AG08396 (cell line): ENCODE measurements at places on chromosomes 12 and 14.

DNA sequence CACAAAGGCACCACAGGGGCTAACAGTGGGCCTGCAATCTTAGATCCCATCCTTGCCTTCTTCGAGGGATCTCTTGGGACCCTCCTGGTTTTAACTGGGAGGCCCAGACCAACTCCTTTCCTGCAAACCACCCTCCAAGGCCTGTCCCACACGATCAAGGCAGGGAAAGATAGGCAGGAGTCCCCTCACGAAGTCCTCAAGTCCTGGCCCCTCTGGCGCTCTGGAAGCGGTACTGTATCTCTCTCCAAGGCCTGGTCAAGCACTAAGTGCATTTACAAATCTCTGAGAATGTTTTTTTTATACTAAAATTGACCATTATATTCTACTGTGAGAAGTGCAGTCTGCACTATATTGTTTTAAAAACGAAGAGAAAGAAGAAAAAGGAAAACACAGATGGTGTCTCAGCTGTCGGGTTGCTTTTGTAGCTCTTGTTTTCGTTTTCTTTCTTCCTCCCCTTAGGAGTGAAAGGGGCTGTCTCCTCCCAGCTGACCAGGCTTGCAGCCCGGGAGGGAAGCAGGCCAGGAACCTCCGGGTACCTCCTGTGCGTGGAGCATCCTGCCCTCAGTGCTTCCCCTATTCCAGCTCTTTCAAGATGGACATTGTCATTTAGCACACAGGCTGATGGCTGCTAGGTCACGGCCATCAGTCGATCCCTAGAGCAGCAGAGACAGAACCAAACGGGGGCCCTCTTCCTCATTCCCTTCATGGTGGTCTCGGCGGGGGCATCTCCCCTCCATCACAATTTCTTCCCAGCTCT, 56.7 kb downstream of the FAM222A start:
- DNase-seq: no peak

DNA sequence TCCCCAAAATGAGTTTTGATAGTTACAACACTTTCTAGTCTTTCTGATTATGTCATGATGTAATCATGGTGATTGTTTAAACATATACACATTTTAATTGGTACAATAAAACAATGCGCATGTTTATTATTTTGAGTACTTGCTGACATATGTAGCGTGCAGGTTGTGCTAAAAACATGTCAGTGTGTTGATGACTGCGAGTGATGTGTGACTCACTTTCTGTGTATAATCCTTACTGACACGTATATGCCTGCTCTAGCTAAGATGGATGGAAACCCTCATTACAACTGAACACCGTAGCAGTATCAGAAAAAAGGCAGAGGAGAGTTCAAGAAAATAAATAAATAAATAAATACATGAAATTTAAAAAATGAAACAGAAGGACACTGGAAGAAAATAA, 1552.4 kb upstream of the FLRT2 start:
- DNase-seq: no peak

- DNase-seq: no peak
Observed at GRCh38 chr14:99316281-99317163, 44.5 kb upstream of the BCL11B start.

- DNase-seq: no peak
Observed at GRCh38 chr14:101625336-101626097, 64.2 kb downstream of the DIO3 start.

- no peak for DNase-seq
Observed at GRCh38 chr12:48717252-48717695, 767 bp upstream of the CCNT1 start.

GRCh38 chr14:63011623-63012022, 33.6 kb downstream of the KCNH5 start:
- DNase-seq: no peak

DNA sequence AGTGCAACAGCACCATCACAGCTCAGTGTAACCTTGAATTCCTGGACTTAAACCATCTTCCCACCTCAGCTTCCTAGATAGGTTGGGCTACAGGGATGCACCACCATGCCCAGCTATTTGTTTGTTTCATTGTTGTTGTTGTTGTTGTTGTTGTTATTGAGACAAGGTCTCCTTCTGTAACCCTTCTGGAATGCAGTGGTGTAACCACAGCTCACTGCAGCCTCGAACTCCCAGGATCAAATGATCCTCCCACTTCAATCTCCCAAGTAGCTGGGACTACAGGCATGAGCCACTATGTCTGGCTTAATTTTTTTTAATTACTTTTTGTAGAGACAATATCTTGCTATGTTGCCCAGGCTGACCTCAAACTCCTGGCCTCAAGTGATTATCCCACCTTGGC, 1.2 kb upstream of the NEMP1 start:
- no peak for DNase-seq

DNA sequence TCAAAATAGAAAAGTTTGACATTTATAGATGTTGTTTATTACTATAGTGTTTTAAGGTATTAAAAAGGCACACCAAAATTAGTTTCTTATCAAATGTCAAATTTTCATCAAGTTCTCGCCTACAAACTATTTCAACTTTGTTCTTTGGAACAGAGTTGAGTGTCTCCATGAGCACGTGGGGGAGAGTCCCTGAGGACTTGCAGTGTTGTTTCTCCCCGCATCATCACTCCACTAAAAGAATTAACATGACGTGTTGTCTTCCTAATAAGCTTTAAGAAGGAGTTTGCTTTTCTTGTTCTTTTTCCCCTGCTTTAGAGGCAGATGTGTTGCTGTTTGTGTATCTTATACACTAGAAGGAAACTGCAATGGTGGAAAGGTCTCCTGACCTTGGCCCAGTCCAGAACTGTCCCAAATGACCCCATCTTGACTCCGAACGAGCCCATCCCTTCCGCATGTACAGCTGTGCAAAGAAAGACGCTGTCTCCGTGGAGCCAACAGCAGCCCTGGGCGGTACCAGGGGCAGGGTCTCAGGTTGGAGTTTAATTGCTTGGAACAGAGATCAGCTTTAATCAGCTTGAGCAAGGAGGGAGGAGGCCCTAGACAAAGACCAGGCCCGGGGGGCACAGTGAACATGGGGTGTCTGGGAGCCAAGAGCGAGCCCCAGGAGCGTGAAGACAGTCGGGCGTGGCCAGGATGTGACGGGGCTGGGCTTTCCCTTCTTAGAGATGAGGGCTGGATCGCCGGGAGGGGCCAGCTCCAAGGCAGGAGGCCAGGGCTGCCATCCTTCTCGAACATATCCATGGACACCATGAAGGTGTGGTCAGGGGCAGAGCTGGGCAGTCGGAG, 215.4 kb upstream of the RTL1 start:
- no peak for DNase-seq
